Inflammatory macrophage (primary cell): ENCODE measurements at places on chromosomes 1 and 21.

DNA sequence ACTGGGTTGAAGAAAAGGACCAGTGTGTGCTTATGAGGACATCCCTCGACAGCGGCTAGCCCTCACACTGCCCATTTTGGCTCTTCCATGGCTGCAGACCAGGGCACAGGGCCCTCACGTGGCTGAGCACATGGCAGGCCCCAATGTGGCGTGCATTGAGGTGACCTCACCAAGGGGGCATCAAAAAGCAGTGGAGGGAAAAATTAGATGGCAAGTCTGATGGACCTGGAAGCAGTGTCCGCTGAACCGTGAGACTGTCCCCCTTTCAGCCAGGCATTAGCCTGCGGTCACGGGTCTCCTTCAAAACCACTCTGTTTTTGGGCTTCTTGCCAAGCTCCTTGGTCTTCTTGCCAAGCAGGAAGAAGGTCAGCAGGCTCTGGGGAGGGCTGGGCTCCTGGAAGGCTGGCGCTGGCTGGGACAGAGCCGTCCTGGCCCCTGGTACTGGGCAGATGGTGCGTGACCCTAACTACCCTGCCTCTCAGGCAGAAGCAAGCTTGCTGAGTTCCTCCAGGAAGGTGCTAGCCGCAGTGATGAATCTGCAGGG is 30.8 kb downstream of the TRIM67 start:
- no peak for DNase-seq

- peak; percentile 1 for DNase-seq
These were observed 558 bp upstream of the BTG3 start for GRCh38 chr21:17613242-17613676.

DNA sequence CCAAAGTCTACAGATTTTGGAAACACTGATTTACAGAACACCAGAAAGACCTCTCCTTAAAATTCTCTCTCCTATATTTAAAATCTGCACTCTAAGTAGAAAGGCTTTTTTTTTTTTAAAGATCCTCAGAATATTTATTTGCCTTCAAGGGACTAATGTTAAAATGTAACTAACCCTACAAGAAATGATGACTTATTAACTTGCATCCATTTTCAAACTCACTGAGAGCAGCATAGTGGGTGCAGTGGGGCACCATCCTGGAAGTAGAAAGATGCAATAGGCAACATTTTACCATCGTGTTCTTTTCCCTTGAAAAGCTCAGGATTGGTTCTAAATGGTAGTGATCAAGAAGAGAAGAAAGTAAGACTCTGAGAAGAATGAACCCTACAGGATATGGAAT is 498.1 kb downstream of the NEGR1 start:
- DNase-seq, result no peak

- DNase-seq, result no peak
These were observed at the start of gene ACKR1 for GRCh38 chr1:159204161-159205141. Gene ACKR1 (plus strand): TSS chr1:159204875. CDS start chr1:159204960, 85 bp downstream.

DNA sequence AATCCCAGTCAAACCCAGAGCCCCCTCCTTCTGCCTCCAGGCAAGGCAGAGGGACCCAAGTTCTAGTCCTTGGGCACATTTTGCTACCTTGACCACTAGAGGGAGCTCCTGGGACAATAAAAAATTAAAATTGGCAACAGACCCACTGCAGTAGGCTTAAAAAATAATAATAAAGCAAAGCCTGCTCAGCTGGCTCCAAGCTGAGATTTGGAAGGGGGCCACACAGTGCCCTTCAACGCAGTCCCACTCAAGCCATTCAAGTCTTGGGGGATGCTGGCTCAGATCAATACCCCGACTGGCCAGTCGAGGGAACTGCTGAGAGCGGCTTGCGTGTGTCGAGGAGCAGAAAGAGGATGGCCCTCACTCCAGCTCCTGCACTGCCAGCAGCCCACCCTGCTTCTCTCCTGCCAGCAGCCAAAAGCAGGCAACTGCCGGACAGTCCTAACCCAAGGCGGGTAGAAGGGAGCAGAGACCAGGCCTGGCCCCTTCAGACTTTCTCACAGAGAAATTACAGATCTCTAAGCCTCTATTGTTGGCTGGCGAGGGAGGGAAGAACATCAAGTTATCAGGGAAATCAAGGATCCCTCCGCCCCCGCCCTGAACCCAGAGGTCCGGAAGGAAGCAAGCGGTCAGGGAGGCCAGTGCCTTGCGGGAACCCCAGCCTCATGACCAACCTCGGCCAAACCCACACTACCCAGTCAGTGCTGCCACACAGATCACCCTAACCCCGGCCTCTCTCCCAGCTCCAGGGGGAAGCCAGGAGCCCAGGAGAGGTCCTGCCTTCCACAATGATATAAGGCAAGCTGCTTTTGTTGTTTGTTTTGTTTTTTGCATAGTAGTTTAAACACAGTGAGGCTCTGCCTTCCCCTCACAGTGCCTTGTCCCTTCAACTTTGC is 4.9 kb upstream of the ALDH4A1 start:
- DNase-seq, result peak; percentile 80

GRCh38 chr1:228037401-228038386 is 30.9 kb downstream of the WNT3A start:
- DNase-seq, result peak; percentile 54

DNA sequence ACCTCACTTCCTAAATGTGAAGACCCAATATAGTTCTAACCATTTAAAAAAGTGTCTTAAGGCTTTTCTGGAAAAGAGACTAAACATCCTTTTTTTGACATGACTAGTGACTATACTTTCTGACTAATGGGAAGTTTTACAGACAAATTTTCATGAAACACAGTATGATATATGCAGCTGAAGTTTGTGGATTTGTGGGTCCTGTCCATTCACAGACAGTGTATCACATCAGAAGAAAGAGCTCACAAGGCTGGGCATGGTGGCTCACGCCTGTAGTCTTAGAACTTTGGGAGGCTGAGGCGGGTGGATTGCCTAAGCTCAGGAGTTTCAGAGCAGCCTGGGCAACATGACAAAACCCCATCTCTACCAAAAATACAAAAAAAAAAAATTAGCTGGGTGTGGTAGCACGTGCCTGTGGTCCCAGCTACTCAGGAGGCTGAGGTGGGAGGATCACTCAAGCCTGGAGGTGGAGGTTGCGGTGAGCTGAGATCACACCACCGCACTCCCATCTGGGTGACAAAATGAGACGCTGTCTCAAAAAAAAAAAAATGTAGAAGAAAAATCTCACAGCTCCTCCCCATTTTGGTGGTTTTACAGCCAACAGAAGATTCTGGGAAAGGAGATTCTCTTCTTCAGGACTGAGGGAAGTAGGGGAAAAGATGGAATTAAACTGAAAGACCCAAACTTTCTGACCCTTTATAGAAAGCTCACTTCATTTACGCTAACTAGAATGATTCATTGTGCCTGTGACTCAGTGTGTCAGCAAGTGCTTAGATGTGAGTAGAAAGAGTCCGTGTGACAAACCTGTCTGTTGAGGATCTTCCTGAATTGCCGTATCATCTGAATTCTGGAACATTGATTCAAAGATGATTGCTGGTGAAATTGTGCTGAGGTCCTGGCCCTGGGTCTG is 15.2 kb upstream of the YRDC start:
- DNase-seq, result peak; percentile 59

GRCh38 chr1:89545264-89546038 is 20.8 kb downstream of the LRRC8B start:
- peak; percentile 69 for DNase-seq

DNA sequence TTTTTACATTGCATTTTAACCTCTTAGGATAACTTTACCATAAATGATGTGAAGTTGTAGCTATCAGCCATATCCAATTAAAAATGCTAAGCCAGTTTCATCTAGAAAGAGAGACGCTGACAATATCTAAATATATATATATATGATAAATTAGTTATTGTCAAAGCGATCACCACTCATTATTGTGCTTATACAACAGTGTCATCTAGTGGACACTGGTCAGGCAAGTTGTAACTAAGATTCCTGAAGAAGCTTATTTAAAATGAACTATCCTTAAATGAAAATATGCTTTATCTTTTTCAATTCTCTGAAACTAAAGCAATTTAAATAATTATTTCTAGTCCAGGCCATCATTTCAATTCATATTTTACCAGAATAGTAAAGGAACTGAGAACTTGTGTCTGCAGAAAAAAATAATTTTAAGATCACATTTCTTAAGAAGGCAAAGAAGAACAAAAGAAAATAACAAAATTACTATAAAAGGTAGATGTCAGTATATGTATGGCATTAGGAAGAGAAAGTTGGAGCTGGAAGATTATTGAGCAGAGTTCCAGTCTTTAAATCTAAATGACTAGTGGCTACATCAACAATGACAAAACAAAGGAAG is 193.3 kb upstream of the SNX7 start:
- peak; percentile 56 for DNase-seq

DNA sequence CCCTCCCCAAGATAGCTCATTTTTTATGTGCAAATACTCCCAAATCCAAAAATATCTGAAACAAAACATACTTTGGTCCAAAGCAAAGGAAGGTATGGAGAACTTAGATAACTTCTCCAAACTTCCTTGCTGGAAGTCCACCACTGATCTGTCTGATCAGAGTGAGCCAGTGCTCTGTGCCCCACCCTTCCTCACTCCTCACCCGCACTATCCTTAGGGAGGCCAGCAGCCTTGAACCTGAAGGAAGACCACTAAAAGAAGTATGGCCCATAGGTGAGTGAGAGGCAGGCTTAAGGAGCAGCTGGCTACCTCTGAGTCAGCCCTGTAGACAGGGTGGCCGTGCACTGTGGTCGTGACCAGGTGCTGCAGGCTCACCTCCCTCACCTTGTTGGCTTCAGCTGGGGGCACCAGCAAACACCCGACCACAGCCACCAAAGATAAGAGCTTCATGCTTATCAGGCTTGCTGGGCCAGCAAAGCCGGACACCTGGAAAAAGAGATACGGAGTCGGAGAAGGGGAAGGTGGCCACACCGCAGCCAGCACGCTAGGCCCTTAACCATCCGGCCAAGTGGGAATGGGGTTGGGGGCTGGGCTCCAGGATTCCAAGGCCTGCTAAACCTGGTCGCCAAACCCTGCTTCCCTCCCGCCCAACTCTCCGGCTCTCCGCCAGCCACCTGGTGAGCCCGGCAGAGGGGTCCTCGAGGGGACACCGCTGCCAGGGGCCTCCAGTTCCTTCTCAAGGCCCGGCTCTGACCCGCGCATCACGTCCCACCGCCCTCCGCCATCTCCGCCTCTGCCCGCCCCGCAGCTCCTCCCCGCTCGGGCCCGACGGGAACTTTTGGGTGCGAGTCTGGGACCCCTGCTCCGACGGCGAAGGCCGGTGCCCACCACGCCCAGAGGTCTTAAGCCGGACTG is 543 bp downstream of the TMEM9 start:
- DNase-seq, result no peak

GRCh38 chr1:16243936-16244649 is 7.1 kb upstream of the CPLANE2 start:
- peak; percentile 77 for DNase-seq

- DNase-seq, result no peak
These were observed 6.3 kb upstream of the VPS26C start for GRCh38 chr21:37273440-37273839.

DNA sequence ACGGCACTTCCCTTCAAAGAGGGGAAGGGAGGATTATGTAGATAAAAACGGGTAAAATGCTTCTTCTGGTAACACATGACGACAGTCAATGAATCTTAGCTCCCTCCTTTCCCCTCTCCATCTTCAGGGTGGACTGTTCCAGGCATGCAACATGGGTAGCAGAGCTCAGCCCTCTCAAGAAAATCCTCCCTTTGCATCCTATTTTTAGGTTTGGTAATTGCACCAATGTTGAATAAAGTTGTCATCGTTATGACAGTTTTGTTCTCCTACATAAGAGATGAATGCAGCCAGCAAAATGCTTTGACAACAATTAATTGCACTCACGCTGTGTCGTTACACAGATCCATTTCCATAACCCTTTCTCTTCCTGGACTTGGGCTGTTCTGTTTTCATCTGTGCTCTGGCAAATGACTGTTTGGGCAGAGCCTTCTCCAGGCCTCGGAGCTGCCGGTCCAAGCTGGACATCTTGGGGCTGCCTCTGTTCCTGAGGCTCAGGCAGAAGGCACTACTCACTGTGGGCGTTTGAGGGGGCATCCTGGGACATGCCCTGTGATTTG is 127.6 kb downstream of the CNIH3 start:
- no peak for DNase-seq
